ENCODE measurements at places on chromosomes 2 and 18.

DNA sequence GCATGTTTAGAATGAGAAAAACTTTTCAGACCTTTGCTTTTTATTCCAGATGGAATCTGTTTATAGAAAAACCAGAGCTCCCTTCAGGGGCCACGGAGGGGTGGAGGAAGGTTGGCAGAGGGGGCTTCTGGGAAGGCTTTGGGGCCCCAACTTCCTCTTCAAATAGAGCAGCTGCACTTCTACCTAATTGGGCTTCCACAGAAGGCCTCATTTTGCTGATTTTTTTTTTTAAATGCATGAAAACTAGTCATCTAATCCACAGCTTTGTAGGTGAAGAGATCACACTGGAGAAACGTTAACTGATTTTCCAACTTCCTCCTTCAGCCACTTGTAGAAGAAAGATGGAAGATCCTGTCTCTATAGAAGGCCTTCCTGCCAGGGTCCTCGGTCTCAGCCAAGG, 181.8 kb downstream of the BCL11A start:
- no peaks in the 10 kb centered on the region for H3K27me3 ChIP-seq
- DNase-seq, result no peak
- H3K4me3 ChIP-seq, result no peak overlapping the region
- no peak overlapping the region for H3K27ac ChIP-seq
- no peaks in the 10 kb centered on the region for H3K36me3 ChIP-seq
- peaks cover 1% of the 10 kb centered on the region for H3K4me1 ChIP-seq

DNA sequence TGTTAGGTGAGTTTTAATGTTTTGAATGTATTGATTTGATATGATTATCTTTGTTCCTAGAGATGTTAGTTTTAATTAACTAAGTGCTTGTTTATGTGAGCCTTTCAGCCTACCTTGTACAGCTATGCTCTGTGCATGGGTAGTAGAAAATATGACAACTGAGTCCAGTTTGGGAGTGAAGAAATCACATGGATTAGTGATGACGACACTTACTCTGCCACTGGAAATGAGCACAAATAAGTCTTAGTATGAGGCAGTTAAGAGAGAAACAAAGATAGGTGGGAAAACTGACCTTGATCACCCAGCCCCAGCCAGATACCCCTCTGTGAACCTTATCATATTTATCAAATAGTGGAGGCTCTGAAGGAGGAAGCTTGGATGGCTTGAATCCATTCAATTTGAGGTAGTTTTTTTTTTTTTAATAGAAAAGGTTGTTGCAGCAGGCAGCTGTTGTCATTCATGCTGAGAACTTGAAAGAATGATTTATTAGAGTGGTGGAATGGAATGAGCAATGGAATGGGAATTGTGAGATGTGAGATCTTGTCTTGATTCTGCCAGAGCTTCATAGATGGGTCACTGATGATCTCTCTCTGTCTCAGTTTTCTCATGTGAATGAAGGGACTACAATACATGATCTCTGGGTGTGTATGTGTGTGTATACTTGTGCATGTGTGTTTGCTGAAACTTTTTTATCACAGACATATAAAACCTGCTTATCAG, 96.4 kb downstream of the MAP3K20 start:
- no peaks in the 10 kb centered on the region for H3K36me3 ChIP-seq
- H3K4me1 ChIP-seq, result no peaks in the 10 kb centered on the region
- H3K27me3 ChIP-seq, result no peaks in the 10 kb centered on the region

- H3K4me1 ChIP-seq, result no peaks in the 10 kb centered on the region
- no peak overlapping the region for H3K27ac ChIP-seq
- no peaks in the 10 kb centered on the region for H3K36me3 ChIP-seq
- no peak for DNase-seq
- no peak overlapping the region for H3K4me3 ChIP-seq
Observed at GRCh38 chr2:38381381-38382143, 4.5 kb upstream of the ATL2 start.

GRCh38 chr2:119672161-119672862, 6.7 kb upstream of the TMEM177 start:
- no peak for DNase-seq
- H3K27ac ChIP-seq, result no peak overlapping the region
- no peaks in the 10 kb centered on the region for H3K27me3 ChIP-seq
- H3K4me3 ChIP-seq, result no peak overlapping the region
- H3K36me3 ChIP-seq, result no peaks in the 10 kb centered on the region
- H3K4me1 ChIP-seq, result no peaks in the 10 kb centered on the region

DNA sequence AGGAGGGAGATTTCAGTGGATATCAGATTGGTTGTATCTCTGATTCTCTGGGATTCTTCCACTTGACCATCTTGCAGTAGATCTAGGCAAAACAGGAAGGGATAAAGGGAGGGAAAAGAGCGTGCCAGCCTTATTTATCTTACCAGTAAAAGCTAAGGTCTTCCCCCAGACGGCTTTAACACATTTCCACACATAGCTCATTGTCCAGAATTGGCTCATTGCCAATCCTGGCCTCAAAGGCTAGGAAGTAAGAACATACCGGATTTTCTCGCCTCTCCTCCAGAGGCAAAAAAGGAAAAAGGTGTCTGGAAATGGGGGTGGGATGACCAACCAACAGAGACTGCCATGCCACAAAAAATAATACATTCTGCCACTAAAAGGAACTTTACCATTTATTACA, 411.6 kb upstream of the NRP2 start:
- no peaks in the 10 kb centered on the region for H3K4me1 ChIP-seq
- no peaks in the 10 kb centered on the region for H3K27me3 ChIP-seq
- H3K36me3 ChIP-seq, result no peaks in the 10 kb centered on the region
- no peak overlapping the region for H3K27ac ChIP-seq
- no peak overlapping the region for H3K4me3 ChIP-seq

- no peak for DNase-seq
- no peak overlapping the region for H3K27ac ChIP-seq
- H3K4me1 ChIP-seq, result no peaks in the 10 kb centered on the region
Observed at GRCh38 chr2:109268916-109269315, 139.9 kb downstream of the SH3RF3 start.

GRCh38 chr2:129801575-129801974, 177.9 kb upstream of the RAB6C start:
- no peaks in the 10 kb centered on the region for H3K4me1 ChIP-seq
- no peaks in the 10 kb centered on the region for H3K27me3 ChIP-seq
- H3K36me3 ChIP-seq, result no peaks in the 10 kb centered on the region
- no peak overlapping the region for H3K27ac ChIP-seq
- H3K4me3 ChIP-seq, result no peak overlapping the region
- DNase-seq, result no peak

DNA sequence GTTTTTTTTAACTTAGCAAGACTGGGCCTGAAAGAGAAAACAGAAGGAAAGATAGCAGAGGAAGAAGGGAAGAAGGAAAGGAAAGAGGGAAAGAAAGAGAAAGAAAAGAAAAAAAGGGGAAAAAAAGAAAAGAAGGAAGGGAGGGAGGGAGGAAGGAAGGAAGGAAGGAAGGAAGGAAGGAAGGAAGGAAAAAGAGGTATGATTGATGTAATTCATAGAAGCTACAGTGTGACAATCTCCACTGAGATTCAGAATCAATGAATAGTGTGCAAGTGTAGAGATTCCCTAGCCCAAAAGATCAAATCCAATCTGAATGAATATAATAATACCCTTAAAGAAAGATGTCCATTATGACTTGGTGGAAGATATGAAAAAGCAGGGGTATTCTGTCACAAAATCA, 126.9 kb upstream of the DNAJC10 start:
- H3K4me3 ChIP-seq, result no peak overlapping the region
- DNase-seq, result no peak
- no peak overlapping the region for H3K27ac ChIP-seq
- no peaks in the 10 kb centered on the region for H3K36me3 ChIP-seq
- H3K4me1 ChIP-seq, result no peaks in the 10 kb centered on the region
- H3K27me3 ChIP-seq, result no peaks in the 10 kb centered on the region

DNA sequence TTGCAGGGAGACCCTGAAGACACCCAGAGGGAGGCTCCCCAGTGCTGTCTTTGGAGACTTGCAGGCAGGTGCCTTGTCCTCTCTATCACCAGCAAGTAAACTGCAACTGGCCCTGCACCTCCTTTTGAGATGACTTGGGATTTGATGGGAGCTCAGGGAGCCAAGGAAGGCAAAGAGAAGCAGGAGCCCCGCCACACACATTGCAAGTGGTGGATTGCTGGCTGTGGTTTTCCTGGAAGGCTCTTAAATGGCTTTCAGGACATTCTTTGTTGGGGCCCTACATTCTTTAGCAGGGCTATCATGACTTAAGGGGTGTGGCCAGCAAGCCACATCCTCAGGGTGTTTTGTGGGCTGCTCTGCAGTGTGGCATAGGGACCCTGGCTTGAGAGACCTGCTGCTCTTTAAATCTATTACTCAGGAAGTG, 39.9 kb upstream of the CDC42EP3 start:
- no peaks in the 10 kb centered on the region for H3K36me3 ChIP-seq
- no peaks in the 10 kb centered on the region for H3K27me3 ChIP-seq
- H3K4me1 ChIP-seq, result peaks cover 49% of the 10 kb centered on the region
- no peak overlapping the region for H3K4me3 ChIP-seq
- H3K27ac ChIP-seq, result peak overlapping the region; percentile 13

- H3K27ac ChIP-seq, result no peak overlapping the region
- H3K4me1 ChIP-seq, result no peaks in the 10 kb centered on the region
- no peaks in the 10 kb centered on the region for H3K36me3 ChIP-seq
- DNase-seq, result no peak
- no peaks in the 10 kb centered on the region for H3K27me3 ChIP-seq
- no peak overlapping the region for H3K4me3 ChIP-seq
Observed at GRCh38 chr18:35157181-35157580, 83.7 kb upstream of the ZNF397 start.

- no peak overlapping the region for H3K27ac ChIP-seq
- no peaks in the 10 kb centered on the region for H3K4me1 ChIP-seq
- H3K36me3 ChIP-seq, result no peaks in the 10 kb centered on the region
- no peak overlapping the region for H3K4me3 ChIP-seq
- H3K27me3 ChIP-seq, result no peaks in the 10 kb centered on the region
Observed at GRCh38 chr2:70923378-70924015, 12.2 kb upstream of the ATP6V1B1 start.

- no peak for DNase-seq
- H3K27ac ChIP-seq, result no peak overlapping the region
- H3K4me1 ChIP-seq, result no peaks in the 10 kb centered on the region
- H3K27me3 ChIP-seq, result no peaks in the 10 kb centered on the region
Observed at GRCh38 chr2:37827911-37828511, 97.1 kb upstream of the RMDN2 start.

Measured in MM.1S (cell line).